Midbrain (tissue), 1 donor: ENCODE measurements at places on chromosomes 16 and 17.

GRCh38 chr17:6512552-6512951 is 43.8 kb downstream of the PITPNM3 start:
- DNase-seq, result no peak

DNA sequence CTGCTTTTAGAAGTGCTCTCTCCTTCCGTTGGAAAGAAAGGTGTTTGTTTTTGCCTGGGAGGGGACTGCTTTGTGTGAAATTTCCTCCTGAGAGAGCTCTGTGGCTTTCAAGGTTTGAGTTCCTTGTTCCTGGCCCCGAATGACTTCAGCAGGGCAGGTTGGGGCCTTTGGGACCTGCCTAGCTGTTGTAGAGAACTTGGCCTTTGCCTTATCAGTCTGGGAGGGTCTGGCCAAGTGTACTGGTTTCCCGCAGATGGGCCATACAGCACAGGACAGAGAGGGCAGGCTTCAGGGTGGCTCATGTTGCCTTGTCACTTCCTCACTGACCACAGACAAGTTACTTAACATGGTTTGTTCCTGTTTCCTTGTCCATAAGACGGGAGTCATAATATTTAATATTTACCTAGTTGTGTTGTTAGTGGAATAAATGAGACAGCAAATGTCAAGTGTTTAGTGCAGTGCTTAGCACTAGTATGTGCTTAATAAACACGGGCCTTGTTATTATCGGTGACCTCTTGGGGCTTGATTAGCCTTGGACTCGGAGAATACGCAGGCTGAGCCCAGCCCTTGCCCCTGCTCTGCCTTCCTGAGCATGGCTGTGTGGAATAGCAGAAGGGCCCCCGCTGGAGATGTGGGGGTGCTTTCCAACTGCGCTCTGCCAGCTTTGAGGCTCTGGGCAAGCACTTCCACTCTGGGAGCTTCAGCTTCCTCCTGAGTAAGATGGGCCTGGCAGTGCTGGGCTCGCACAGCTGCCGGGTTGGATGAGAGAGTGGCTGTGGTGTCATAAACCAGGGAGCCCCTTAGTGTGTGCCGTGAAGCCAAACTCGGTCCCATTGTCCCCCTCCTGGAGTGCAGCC is 6.6 kb downstream of the PRSS8 start:
- peak; percentile 2 for DNase-seq

- DNase-seq, result no peak
Measured at GRCh38 chr17:27282054-27282551, 11.8 kb upstream of the WSB1 start.

DNA sequence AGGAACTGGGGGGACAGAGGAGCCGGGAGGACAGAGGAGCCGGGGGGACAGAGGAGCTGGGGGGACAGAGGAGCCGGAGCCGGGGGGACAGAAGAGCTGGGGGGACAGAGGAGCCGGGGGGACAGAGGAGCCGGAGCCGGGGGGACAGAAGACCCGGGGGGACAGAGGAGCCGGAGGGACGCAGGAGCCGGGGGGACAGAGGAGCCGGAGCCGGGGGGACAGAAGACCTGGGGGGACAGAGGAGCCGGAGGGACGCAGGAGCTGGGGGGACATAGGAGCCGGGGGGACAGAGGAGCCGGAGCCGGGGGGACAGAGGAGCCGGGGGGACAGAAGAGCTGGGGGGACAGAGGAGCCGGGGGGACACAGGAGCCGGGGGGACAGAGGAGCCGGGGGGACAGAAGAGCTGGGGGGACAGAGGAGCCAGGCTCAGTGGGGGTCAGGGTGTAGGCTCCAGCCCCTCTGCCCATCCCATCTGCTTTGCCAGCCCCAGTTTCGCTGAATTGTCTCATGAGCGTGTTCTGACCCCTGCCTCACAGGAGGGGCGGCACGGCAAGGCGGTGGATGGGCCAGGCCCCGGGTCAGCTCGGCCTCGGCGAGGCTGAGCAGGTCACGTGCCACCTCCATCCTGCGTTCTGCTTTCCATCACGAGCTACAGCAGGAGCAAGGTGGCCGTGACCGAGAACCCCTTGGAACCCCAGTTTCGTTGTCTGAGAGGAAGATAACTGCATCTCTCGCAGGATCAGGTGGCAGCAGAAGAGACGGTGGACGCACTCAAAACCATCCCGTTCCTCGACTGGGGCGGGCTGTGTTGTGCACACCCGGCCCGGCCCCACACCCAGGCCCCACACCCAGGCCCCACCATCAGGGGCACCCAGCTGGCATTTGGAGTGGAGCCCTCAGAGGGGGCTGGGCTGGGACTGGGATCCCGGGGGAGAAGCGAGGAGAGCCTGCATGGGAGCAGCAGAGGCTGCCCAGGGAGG is 26.1 kb upstream of the CBFA2T3 start:
- no peak for DNase-seq

DNA sequence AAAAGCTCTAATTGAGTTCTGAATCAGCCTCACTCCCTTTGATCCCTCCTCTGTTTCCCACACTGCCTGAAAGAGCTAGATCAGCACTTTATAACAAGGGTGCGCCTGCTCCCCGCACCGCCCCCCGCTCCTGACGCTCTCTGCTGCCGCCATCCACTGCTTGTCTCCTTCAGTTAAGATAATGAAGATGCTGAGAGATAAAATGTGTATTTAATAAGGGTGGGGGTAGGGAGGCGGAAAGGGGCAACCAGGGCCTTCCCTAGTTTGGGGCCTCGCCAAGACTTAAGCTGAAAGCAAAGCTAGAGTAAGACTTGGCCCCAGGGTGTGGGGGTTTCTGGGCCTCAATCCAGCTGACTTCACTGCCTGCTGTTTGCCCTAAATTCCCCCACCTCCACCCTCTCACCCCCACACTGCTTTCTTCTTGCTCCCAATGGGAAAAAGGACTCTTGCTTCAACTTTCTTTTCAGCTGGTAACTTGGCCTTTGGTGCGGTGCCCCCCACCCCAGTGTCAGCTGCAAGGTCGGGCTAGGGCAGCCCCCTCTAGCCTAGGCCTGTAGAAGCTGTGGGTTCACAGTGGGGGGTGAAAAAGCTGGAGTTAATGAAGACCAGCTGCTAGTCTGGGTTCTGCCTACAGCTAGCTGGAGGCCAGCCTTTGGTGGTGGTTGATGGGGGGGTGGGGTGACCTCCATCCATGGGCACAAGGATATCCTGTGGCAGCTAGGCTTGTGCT is 1.8 kb upstream of the RARA start:
- no peak for DNase-seq

GRCh38 chr16:49482690-49483089 is 109.1 kb downstream of the C16orf78 start:
- DNase-seq, result no peak

- DNase-seq, result no peak
Measured at GRCh38 chr17:64406321-64407200, 15.9 kb upstream of the PECAM1 start.
